ENCODE measurements at places on chromosomes 16 and 17.

- no peak for ATAC-seq
Observed at GRCh38 chr16:46775214-46775613, 27.1 kb upstream of the MYLK3 start.

DNA sequence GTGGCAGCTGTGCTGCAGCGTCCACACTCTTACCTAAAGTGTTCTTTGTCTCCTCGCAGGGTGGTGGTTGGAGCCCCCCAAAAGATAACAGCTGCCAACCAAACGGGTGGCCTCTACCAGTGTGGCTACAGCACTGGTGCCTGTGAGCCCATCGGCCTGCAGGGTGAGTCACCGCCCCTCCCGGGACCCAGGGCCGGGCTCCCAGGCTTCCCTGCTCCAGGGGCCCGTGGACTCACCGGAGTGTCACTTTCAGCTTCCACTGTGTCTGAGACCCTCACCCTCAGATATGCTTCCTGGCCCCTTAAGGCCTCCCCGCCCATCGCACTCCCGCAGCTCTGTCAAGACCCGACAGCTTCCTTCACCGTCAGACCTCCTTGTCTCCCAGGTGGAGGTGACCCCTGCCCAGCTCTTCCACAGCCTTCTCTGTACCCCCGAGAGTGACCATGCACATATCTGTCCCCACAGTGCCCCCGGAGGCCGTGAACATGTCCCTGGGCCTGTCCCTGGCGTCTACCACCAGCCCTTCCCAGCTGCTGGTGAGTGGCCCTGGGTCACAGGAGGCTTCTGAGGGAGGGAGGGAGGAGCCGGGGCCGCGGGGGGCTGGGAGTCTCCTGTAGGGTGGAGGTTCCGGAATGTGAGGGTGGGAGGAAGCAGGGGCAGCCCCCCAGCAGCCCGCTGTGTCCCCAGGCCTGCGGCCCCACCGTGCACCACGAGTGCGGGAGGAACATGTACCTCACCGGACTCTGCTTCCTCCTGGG, 1.8 kb downstream of the ITGAX start:
- ATAC-seq: no peak

DNA sequence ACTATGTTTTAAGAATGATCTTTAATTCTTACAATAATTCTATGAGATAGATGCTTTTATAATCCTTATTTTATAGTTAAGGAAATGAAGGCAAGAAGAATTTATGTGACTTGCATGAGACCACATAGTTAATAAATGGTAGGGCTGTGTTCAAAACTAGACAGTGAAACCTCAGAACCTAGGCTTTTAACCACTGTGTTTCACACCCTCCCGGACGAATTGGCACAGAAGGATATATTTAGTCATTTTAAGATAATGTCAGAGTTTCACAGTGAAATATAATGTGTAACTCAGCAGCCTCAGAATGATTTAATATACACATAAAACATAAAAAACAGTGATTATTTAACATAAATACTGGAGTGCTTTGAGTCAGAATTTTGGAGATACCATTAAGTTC, 57.0 kb downstream of the NSRP1 start:
- no peak for ATAC-seq

- ATAC-seq: no peak
Observed at GRCh38 chr16:73997971-73998370, 298.6 kb upstream of the PSMD7 start.

DNA sequence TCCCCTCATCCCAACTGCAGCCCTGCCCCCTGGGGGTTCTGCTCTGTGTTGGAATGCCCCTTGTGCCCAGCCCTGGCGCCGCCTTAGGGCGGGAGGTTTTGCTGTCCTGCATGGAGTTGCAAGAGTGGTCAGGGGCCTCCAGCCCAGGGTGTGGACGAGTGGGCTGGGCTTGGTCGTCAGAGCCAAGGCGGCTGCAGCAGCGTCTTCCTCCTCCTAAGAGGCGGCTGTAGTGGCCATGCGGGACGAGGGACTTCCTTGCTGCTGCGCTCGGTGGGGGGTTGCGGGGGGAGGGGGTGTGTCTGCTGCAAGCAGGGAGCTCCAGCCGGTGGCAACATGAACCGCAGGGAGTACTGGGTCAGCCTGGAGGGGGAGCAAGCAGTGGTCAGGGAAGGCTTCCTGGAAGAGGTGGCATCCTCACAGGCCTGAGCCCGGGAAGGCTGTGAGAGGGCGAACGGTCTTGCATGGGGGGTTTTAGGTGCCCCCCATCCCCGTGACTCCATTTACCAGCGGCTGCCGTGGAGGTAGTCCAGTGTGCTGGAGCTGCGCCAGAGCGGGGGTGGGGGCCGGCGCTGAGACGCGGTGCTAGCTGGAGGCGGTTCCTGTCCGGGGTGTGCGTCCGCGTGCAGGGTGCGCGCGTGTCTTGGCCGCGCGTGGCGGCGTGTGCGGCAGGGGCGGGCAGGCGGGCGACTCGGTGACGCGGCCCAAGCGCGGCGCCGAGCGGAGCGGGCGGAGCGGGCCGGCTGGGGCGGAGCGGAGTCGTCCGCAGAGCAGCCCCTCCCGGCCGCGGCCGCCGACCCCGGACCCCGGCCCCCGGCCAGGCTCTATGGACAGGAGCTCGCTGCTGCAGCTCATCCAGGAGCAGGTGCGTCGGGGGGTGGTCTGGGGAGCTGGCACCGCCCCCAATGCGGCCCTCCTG, at the start of gene RHBDL1:
TSS of gene RHBDL1 (plus strand) at position 704 of the 916 bp plus-strand sequence. CDS start at position 824, 120 bp downstream.
- no peak for ATAC-seq

DNA sequence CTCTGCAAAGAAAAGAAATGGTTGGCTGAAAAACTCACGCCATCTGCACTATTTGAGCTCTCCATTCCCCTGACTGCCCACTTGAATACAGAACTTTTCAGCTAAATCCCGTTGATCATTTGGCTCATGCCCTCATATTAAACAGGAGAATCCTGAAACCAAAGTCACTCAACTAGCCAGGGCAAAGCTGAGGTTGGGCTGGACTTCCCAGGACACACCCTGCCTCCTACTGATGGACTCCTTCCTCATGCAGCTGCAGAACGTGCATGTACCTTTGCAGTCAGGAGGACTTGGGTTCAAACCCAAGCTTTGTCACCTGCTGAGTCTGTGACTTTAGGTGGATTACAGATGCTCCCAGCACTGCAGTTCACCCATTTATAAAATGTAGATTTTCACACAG, 7.7 kb downstream of the ASIC2 start:
- no peak for ATAC-seq

DNA sequence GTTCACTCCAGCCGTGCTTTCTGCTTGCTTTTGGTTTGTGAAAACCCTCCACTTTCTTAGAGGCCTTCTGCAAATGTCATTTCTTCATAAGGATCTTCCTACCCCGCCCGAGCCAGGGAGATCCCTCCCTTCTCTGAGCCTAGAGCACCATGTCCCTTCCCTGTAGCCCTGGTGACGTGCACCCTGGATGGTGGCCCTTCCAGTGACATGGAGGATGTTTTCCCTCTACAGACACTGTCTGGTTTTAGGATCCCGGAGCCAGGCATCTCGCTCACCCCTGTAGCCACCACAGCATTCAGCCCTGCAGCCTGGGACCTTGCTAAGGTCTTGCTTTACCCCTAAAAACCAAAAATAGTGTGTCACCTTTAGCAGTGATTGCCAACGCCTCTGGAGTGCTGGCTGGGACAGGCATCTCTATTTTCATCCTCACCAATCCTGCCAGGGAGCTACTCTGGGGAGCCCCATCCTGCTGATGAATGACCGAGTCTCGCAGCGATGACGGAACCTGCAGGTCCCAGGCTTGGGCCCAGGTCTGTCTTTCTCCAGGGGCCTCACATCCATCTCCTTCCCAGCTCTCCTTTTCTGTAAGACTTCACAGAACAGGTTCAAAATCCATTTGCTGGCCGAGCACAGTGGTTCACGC, 394.1 kb upstream of the TNRC6C start:
- no peak for ATAC-seq
